ENCODE measurements at places on chromosomes 2 and 18. TPM values are rescaled to one million over a fixed set of nuclear protein-coding genes. Genes with fewer than 3 reads are reported as not detected.

DNA sequence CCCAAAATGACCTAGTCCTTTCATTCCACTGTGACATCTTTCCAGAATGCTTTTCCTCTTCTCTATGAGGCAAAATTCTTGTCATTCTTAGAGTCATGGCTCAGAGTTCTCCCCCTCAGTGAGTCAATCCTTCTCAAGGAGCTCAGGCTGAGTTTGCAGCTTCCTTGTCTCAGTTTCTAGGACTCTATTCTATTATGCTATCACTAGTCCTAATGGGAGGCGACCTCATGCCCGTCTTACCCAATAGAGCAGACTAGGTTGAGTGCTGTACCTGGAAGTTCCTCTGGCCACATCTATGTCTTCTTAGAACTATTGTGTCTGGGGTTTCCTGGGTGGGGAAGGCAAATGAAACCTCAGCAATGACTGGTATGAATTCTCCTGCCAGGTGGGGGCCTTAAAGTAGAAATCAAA lies 51.5 kb downstream of the HAUS1 start:
- H3K4me1 ChIP-seq, result no peaks in the 10 kb centered on the region
- H3K4me3 ChIP-seq, result no peak overlapping the region
- no peak for DNase-seq

DNA sequence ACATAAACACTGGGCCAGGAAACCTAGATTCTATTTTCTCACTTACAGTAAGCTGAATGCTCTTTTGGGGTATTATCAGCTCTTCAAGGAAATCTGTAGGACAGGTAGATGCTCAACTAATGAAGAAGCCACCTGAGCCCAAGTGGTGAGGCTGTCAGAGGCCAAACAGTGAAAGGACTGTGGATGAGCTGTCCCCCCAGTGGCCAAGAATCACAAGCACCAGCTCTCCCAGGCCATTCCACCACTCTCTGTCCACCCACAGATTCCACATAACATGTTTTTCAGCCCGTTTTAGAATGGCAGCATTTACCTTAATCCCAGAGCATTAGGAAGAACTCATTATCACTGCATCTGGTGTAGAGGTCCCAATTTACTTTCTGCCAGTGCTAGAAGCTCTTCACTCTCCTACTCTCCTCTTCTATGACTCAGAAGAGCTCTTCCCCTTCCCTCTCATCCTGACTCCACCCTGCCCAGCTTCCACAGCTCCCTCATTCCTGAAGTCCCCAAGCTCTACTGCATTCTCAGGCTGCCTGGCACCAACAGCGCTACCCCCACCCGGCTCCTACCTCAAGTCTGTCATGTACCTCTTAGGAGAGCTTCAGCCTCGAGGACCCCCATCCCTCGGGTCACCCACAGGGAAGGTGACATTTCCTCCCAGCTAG lies 43.8 kb upstream of the GORASP2 start:
- DNase-seq, result no peak
- no peak overlapping the region for H3K27ac ChIP-seq
- H3K36me3 ChIP-seq, result no peaks in the 10 kb centered on the region
- H3K4me1 ChIP-seq, result no peaks in the 10 kb centered on the region
- no peaks in the 10 kb centered on the region for H3K27me3 ChIP-seq
- no peak overlapping the region for H3K4me3 ChIP-seq

DNA sequence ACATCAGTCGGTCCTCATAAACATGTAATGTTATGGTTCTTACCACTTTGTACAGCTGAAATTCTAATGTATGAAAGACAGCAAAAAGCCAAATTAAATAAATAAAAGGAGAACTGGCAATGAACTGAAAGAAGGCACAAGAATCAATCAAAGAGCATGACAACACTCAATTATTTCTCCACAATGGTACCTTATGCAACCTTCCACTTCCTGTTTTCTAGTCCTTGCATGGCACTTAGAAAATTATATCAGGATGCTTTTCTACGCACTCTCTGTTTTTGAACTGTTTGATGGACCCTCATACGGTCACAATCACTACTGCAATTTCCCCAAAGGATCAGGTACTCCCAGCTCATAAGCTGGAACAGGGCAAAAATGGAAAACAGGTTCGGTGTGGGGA lies 81.6 kb downstream of the EPB41L3 start:
- H3K36me3 ChIP-seq, result no peaks in the 10 kb centered on the region
- H3K4me3 ChIP-seq, result no peak overlapping the region
- H3K27me3 ChIP-seq, result no peaks in the 10 kb centered on the region
- no peak for DNase-seq
- H3K4me1 ChIP-seq, result peaks cover 22% of the 10 kb centered on the region
- H3K27ac ChIP-seq, result no peak overlapping the region

GRCh38 chr2:195428673-195429072 lies 228.4 kb upstream of the SLC39A10 start:
- no peak overlapping the region for H3K4me3 ChIP-seq
- H3K27ac ChIP-seq, result no peak overlapping the region
- H3K36me3 ChIP-seq, result no peaks in the 10 kb centered on the region
- no peaks in the 10 kb centered on the region for H3K4me1 ChIP-seq
- no peak for DNase-seq
- H3K27me3 ChIP-seq, result no peaks in the 10 kb centered on the region

DNA sequence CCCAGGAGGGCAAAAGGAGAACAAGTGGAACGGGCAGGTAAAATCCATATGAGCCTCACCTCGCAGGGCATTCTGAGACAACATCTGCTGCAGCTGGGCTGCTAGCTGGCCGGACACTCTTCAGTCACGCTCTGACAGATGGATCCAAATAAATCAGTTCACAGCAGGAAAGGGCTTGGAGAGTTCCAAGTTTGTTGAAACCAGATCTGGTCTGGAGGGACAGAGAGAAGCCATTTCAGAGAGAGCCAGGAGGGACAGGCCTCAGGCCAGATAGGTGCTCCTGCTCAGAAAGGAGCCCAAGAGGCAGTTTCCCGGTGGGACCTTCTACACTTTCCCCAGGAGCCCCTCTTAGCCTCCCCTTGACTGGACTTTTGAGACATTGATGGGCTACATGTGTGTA lies 28.2 kb upstream of the TNP1 start:
- H3K4me3 ChIP-seq, result no peak overlapping the region
- H3K36me3 ChIP-seq, result no peaks in the 10 kb centered on the region
- no peak overlapping the region for H3K27ac ChIP-seq
- no peaks in the 10 kb centered on the region for H3K4me1 ChIP-seq
- H3K27me3 ChIP-seq, result no peaks in the 10 kb centered on the region
- no peak for DNase-seq

- H3K27ac ChIP-seq, result peak overlapping the region; percentile 46
- H3K27me3 ChIP-seq, result no peaks in the 10 kb centered on the region
- H3K36me3 ChIP-seq, result no peaks in the 10 kb centered on the region
- H3K4me3 ChIP-seq, result no peak overlapping the region
- no peak for DNase-seq
Measured at GRCh38 chr18:70334728-70335329, 46.0 kb downstream of the SOCS6 start.

DNA sequence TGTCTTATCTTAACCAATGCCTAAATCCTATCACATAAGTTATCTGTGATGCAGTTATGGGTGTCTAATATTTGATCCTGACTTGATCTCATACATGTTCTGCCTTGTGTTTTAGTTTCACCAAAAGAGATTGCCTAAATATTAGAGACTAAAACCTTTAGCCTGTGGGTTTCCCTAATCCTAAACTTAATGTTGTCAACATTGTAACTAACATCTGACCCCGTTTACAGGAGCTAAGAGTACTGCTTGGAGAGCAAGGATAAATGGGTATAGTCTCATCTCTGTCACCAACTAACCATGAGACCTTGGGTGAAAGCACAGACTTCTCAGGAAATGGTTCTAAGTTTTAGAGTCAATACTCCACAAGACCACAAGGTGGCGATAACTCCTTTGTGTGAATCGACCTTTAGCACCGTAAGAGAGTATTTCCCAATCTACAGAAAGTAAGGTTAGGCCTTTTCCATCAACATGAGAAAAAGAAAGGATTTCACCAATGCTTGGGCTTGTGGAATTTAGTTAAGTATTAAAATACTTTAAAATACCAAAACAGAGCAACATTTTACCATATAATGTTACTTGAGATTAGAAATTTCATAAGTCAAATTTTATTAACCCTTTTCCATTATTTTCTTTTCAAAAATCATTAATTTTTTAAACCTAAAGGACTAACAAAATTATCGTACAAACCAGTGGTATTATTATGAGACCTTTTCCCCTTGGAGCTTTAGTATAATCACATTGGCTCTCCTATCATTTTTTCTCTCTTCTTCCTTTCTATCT lies 60.5 kb downstream of the G6PC2 start:
- H3K4me3 ChIP-seq, result no peak overlapping the region
- H3K36me3 ChIP-seq, result no peaks in the 10 kb centered on the region
- H3K27ac ChIP-seq, result no peak overlapping the region
- H3K4me1 ChIP-seq, result no peaks in the 10 kb centered on the region
- peak; percentile 87 for DNase-seq
- H3K27me3 ChIP-seq, result no peaks in the 10 kb centered on the region

The MEIS1 gene
- 35.5 TPM for total RNA-seq

The CNDP1 gene
- total RNA-seq, result not detected
